ENCODE measurements at places on chromosomes 1 and 21.

DNA sequence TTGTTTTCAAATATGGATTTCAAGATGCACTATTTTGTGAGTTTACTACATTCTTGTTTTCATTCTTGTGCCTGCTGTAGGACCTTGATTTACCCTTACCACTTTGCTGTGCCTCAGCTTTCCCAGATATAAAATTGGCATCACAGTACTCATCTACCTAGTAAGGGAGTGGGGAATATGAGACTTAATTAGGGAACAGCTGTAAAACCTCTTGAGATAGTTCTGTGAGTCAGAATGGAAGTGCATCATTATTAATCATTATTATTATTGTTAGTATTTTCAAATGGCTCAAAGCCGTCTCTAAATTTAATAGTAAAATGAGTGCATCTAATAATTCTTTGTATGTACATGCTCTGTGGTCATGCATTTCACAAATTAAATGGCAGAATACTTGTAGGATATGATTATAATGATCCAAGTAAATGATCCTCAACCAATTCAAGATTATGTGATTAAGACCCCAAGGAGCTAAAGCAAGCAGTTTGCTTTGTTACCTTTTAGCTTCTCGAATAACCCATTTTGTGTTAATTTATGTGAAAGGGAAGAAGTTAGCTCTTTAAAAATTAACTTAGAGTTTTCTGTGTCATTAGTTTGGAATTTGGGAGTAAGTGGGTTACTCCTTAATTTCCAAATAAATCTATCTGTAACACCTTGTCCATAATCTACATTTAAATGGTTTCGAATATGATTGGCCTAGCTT, 155.4 kb downstream of the NFIA start:
- no peak for DNase-seq

GRCh38 chr1:94675373-94675772, 133.8 kb upstream of the F3 start:
- DNase-seq, result no peak

- DNase-seq, result no peak
Measured at GRCh38 chr1:183892351-183892793, 87.5 kb downstream of the RGL1 start.

GRCh38 chr1:102834688-102835320, 273.5 kb downstream of the COL11A1 start:
- DNase-seq, result no peak

GRCh38 chr1:234270581-234271242, 102.5 kb upstream of the COA6 start:
- DNase-seq, result no peak

DNA sequence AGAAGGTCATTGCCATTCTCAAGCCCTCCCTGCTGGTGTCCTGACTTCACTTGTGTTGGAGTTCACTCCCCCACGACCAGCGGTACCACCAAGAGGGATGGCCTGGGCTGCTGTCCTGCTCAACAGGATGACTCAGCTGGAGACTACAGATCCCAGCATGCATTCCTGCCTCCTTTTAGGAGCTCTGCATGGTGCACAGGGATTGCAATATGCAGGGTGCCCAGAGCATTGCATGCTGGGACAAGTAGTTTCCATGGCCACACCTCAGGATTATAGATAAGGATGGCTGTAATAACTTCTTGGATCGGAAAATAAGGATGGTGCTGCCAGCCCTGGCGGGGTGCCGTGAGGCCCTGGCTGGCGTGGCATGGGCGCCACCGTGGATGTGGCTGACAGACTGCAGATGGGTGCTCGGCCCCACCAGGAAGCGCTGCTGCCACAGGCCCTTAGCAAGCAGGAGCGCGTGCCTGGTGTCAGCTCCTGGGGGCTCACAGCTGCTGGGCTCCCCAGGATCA, 150.0 kb downstream of the CASZ1 start:
- no peak for DNase-seq

DNA sequence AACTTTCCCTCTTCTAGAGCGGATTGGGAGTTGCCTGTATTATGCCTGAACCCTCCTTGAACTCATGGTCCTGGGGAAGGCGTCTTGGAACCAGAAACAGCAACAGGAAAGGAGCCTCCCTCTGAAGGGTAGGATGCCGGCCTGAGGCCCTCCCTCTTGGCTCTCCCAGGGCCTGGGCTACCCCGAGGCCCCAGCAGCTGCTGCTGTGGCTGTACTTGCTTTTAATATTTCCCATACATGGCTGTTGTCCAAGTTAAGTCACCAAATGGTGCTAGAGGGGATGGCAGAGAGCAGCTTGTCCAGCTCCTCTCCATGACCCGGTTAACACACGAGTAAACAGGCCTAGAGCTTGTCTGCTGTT, 10.5 kb downstream of the CHRNB2 start:
- DNase-seq, result no peak

- no peak for DNase-seq
Measured at GRCh38 chr1:97424209-97424608, 496.6 kb downstream of the DPYD start.

GRCh38 chr1:42941640-42942330, 16.9 kb downstream of the SLC2A1 start:
- no peak for DNase-seq

DNA sequence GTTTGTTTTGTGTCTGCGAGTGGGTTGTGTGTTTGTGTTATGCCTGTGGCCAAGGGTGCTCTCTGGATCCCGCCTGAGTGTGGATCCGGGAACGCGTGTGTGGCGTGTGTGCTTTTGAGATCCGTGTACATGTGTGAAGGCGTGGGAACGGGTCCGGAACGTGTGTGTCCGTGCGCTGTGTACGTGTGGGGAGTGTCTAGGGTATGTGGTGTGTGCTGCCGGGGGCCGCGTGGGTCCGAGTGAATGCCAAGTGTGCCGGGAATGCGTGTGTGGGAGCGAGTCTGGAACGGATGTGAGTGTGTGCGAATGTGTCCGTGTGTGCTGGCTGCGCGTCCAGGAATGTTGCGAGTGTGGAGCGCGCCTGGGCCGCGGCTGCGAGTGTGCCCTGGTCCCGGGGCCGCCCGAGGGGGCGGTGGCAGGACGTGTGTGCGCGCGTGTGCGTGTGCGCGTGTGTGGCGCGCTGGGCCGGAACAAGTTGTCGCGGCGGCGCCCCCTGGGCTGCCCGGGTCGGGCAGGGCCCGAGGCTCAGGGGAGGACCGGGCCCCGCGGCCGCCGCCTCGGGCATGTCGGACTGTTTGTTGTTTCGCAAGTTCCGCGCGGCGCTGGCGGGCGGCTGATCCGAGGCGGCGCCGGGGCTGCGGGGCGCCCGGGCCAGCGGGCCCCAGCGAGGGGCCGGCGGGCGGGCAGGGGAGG, 953 bp downstream of the PTPRU start:
- DNase-seq, result no peak

GRCh38 chr1:84960371-84960770, 36.5 kb downstream of the MCOLN2 start:
- no peak for DNase-seq

DNA sequence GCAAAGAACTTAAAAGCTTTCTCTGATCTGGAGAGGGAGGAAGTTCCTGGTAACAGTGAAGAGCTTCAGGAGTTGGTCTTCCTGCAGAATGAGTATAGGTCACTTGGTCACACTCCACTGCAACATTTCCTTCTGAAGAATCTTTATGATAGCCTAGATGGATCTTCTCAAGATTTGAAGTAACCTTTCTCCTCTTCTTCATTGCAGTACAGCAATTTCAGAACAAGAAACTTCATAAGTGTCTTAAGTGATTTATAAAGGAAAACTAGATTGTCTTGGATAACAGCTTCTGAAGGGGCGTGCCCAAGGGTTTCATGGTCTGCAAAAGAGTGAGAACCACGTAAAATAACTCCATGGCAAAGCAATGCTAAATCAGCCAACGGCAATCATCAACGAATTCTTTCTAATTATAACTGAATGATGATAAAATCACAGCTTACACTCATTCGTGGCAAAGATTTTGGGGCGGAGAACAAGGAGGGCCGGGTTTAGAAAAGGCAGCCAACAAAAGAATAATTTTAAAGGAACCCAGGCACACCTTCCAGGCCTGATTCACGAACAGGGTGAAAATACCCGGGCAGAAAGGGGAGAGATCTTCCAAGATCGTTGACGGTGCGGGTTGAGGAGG, 53.9 kb upstream of the ASPM start:
- DNase-seq, result no peak

DNA sequence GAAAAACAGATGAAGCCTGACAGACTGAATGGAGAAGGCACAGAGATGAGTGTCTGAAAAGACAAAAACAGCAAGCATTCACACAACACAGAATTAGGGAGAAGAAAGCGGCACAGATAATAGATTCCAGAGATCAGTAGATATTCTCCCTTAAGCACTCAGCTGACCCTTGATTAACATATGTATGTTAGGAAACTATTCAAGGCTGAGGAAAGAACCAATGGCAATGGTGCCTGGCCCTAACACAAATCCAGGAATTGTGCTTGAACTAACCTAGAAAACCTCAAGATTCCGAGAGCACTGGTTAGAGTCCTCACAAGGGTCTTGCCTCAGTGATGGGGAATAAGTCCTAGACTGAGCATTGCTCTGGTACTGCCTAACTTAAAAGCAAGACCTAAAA, 30.9 kb downstream of the KCNT2 start:
- peak; percentile 9 for DNase-seq

GRCh38 chr1:38744452-38745350, 114.9 kb downstream of the RRAGC start:
- DNase-seq, result no peak

- DNase-seq, result no peak
Measured at GRCh38 chr1:224789311-224789710, 140.2 kb upstream of the DNAH14 start.

- no peak for DNase-seq
Measured at GRCh38 chr1:197065559-197065958, 1.5 kb downstream of the F13B start.

Data from iPS DF 19.7 (cell line).